ENCODE measurements at places on chromosomes 6 and 20. TPM values are rescaled to one million over a fixed set of nuclear protein-coding genes. Genes with fewer than 3 reads are reported as not detected.

DNA sequence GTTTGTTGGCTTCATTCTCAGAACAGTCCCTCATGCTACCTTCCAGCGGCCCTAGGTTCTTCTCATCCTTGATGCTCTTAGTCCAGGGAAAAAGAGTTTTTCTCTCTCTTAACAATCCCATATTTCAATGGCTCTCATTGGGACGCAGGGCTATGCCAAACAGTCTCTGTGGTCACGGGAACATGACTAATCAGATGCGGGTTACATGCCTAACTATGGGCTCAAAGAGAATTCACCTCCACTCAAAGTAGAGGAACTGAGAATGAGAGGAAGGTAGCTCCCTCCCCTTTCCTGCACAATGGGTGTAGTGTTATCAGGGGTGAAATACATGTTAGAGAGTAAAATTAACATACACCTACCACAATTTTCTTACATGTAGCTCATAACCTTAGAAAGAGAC is 18.1 kb upstream of the ATRN start:
- no peak for DNase-seq

- no peak for DNase-seq
Measured at GRCh38 chr20:44720997-44721784, 6.0 kb downstream of the CCN5 start.

DNA sequence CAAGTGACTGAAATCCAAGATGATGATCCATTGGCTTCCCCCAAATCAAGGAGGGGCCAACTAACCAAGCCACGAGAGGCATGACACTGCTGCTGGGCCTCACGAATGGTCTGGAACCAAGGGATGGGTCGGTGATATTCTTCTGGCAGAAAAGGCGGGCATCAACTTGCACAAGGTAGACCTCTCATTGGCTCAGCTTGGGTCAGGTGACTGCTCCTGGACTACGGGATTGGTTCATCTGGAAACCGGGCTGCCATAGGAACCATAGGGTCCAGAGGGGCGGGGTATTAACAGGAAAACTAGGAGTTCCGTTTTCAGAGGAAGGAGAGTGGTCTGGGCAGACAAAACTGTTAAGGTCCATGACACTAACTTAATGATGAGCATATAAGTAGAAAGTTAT is 100.9 kb downstream of the TFAP2C start:
- DNase-seq: no peak

The KCNQ5 gene
- 3.9 TPM for total RNA-seq

The WASF1 gene
- total RNA-seq: 20.1 TPM

The ANGPT4 gene
- 0.98 TPM for total RNA-seq

The EPPIN gene
- total RNA-seq: not detected
